Activated CD4-positive, alpha-beta T cell treated with anti-CD3 and anti-CD28 coated beads, Interleukin-2, Interleukin-6, amounts not matched to agents 100 ng/mL and 50 ng/mL, durations not matched to agents 16 hours and 8 hours (primary cell): ENCODE measurements at places on chromosomes 3 and 15.

- no peak for DNase-seq
Observed at GRCh38 chr3:94336046-94336753, 273.3 kb downstream of the NSUN3 start.

DNA sequence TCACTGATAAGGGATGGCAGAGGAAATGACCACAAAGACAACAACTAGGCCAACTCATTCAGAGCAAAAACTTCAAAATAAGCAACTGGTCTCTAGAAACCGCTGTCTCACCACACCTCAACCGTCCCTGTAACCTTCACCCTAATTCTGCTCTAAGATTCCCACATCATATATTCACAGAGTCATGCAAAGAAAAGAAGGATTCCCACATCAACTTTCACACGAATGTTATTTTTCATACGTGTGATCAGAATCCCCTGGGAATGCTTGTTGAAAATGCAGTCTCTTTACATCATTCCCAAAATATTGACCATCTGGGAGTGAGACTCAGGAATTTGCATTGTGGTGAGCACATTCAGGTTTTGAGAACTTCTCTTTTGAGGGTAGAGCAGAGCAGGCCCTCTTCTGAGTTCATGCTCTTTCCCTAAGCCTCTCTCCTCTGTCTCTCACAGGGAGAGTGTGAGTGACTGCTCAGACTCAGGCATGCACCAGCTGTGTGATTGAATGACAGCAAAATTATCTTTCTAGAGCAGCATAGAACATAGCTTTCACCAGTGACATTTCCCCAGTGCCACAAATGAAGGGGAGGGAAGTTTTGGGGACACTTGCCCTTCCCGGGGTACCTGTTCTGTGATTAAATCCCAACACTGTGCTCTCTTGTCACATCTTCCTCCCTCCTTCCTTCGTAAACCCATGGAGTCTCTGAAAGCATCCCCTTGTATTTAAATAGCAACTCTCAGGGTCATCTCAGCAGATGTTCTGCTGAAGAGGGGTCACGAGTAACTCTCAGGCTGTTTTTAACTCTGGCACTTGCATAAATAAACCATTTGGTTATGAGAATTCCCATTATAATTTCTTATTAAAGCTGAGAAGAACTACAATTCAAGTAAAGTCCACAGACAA lies 170.9 kb downstream of the PLCL2 start:
- peak; percentile 39 for DNase-seq

DNA sequence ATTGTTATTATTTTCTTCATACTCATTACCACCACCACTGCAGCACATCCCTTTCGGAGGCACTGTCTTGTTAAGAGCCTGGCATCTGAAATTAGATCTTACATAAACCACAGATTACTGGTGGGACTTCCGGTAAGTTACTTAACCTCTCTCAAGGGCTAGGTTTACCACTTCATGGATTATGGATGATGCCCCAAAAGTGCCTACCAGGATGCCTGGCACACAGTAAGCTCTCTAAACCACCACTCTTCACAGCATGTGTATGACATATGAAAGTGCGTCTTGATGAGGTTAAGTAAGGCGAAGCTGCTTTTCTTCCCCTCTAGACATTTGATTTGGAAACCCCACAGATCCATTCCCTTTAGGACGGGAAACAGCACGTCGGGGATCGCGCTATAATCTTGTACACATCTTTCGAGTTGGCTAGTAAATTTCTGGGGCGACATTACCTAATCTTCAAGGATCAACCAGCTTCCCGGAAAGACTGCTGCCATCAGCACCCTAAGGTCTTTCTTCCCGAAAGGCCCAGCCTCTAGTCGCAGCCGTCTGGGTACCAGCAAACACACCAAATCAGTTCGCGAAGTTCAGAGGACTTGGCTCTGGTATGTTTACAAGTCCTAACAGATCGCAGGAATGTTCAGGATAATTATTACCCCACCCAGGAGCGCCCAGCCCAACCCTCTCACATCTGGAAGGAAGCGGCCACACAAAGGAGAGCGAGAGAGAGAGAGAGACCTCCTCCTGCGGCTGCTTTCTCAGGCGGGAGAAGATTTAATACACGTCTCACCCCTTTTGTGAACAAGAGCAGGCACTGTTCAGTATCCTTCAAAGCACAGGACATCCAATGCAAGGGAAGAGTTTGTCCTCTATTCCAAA lies 155.1 kb upstream of the FRMD4B start:
- DNase-seq: no peak

- DNase-seq: no peak
Observed at GRCh38 chr3:14403619-14404155, 1.3 kb downstream of the SLC6A6 start.

GRCh38 chr3:129507181-129507831 lies 21.1 kb upstream of the RHO start:
- no peak for DNase-seq

DNA sequence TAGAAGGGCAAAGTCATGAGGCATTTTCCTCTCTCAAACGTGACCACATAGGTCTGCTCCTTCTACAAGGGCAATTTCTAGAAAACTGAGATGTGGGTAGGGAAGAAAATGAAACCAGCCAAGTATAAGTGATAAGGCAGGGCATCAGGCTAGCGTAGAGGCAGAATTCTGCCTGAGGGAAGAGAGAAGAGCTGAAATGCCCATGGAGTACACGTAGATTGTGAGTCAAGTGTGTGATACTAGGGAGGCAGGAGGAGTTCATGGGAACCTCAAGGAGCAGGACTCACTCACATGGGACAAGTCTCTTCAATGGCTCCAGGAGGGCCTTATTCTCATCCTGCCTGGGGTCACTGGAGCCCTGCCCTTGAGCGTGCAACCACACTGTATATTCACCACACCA lies 34.9 kb upstream of the PPP4R2 start:
- no peak for DNase-seq

GRCh38 chr15:43198992-43199391 lies 13.8 kb downstream of the CCNDBP1 start:
- DNase-seq: no peak

- no peak for DNase-seq
Observed at GRCh38 chr15:80779658-80780415, 667 bp downstream of the CEMIP start.

DNA sequence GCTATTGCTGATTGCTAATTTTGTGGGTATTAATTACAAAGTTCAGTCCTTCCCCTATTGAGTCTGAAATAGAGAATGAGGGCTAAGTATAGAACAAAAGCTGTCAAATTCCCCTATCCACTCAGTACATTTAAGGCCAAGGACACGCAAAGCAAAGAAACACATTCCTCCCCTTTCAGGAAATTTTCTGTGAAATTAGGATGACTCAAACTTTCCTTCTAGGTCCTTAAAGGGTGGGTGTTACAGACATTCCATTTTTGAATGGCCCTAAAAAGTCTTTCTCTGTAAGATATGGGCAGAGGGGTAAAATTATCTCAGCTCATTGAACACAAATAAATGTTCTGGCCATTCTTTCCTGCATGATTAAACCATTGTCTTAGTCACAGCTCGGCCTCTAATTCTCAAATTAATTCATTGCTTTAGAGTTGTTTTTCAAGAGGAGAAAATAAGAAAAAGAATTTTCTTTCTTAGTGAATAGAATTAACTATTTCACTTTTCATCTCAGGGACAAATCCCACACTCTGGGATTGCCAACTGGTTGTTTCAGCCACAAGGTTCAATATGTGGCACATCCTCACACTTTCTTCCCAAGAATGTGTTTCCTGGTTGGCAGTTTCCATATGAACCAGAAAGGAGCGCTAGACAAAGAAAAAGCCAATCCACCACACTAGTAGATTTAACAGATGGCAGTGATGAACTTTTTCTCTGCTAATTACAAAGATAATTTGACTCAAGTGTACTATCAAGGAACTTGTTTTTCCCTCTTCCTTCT lies 424.1 kb downstream of the ZNF385D start:
- no peak for DNase-seq

- no peak for DNase-seq
Observed at GRCh38 chr3:168058481-168058880, 37.2 kb downstream of the GOLIM4 start.

DNA sequence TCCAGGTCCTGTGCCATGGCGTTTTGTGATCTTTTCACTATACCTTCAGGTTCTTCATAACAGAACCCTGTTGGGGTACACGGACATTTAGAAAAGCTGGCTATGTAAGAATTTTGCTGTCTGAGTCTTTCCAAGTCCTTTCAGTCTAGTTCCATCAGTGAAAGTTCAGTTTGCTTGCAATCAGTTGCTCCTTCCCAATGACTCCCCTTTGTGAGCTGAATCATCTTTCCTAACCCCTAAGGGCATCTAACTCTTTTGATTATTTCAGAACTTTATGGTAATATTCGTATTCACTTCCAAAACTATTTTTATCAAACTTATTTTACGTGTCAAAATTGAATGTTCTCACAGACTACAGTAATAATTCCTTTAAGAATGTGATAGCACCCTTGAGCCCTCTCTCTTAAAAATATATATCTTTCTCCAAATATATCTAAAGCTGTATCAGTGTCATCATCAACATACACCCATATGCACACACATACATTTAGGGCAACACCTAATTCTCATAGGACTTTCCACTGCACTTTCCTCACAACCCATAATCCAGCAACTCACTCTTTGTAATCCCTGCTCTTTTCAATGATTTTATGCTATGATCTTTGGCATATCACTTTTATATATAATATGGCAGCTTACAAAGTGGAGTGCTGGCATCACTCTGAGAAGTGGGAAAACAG lies 263.7 kb downstream of the GBE1 start:
- no peak for DNase-seq

- no peak for DNase-seq
Observed at GRCh38 chr15:55260562-55261131, 29.0 kb downstream of the RAB27A start.

DNA sequence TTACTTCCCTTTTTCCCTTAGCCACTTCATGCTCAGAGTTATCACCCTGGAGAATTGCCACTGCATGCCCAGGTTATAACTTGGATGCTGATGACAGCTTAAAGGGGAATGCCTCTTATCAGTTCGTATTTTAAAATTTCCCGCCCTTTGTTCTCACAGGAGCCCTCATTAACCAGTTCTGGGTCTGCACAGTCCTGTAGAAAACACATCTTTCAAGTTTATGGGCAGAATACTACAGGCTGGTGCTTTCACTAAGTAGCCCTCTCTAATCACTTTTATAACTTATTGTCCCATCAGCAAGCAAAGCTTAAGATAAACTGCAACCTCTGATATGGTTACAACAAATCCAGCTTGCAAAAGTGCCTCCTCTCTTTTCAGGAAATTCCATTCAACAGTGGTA lies 587.3 kb upstream of the UBE2E2 start:
- no peak for DNase-seq

GRCh38 chr15:77630956-77631744 lies 1.6 kb downstream of the LINGO1 start:
- no peak for DNase-seq

DNA sequence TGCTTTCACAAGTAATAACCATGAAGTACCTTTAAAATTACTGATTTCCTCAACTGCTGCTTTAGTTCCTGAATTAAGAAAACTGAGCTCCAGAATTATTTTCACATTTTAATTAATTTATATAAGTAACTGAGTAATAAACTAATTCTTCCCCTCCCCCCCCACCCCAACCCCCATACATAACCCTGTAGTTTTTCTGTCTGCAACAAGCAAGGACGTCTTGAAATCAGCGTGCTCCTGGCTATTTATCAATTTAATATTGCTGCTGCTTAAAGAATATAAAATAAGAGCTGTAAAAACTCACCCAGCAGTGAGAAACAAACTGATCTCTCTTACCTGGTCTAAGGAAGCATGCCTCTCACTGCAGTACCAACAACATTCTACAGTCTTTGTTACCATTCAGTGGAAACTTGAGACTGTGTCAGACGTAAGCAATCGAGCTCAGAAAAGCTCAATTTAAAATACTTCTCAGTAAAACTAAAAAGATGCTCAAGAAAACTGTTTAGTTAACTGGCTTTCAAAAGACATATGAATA lies 121.0 kb downstream of the TFDP2 start:
- peak; percentile 50 for DNase-seq

- no peak for DNase-seq
Observed at GRCh38 chr3:111729087-111729846, 129.8 kb upstream of the PHLDB2 start.

- DNase-seq: no peak
Observed at GRCh38 chr3:120567370-120568201, 28.6 kb upstream of the NDUFB4 start.

GRCh38 chr15:52121006-52121405 lies 8.4 kb upstream of the BCL2L10 start:
- no peak for DNase-seq

DNA sequence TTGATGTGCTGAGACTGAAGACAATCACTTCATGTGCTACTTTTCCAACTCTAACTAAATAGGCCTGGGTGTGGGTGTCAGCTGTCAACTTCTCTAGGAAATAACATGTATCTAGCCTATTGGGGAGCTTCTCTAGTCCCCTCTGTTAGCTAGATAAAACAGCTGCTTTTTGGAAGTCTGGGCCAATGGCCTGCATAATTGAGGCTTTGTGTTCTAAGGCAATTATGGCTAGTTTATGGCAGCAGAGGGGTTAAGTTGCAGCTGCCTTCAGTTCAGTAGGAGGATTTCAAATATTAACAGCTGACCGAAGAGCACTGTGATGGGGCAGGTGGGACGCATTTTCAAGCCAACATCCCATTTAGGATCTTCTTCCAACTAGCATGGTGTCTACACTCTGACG lies 6.4 kb downstream of the COL8A1 start:
- DNase-seq: no peak
